NCI-H524 (cell line): ENCODE measurements at places on chromosomes 1 and 21.
A peak's percentile ranks its signal among the peaks of the same experiment; 100 is the strongest.

- DNase-seq, result no peak
Measured at GRCh38 chr1:119139857-119140176, 636 bp downstream of the WARS2 start.

DNA sequence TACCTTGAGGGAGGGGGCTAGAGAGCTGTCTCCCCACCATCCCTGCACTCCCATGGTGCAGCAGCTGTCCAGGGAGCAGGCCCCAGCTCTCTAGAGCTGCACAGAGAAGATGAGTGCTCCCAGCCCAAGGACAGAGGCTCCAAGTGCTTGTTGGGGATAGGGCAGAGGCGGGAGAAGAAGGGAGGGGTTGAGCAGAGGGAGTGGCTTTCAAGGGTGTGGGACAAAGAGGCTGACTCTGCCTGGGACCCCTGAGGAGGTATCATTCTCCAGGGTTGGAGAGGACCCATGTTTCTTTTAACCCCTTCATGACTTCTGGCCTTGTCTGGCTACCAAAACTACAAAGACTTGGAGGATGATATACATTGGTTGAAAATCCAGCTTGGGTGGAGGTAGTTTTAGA is 14.6 kb downstream of the FOXD2 start:
- DNase-seq, result no peak

DNA sequence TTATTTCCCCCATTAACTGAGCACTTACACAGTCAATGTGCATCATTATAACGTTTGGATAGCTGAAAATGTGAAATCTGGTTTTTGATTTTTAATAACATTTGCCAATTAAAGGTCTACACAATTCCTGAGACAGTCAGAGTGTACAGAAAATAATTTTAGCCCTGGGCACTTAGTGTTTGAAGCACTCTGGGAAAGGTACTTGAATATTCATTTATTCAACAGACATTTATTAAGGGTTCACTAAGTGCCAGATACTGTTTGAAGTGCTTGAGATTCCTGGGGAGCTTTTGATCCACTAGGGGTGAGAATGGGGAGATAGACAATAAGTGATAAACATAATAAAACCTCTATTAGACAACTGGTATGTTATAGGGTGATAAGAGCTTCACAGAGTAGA is 141.8 kb downstream of the DISC1 start:
- DNase-seq, result no peak

- DNase-seq, result no peak
Measured at GRCh38 chr1:161492827-161493226, 12.4 kb upstream of the FCGR2A start.

- DNase-seq, result peak; percentile 75
Measured at GRCh38 chr21:32940079-32941014, 85.4 kb upstream of the OLIG2 start.

- DNase-seq, result no peak
Measured at GRCh38 chr1:3564921-3565831, 46.1 kb downstream of the MEGF6 start.

DNA sequence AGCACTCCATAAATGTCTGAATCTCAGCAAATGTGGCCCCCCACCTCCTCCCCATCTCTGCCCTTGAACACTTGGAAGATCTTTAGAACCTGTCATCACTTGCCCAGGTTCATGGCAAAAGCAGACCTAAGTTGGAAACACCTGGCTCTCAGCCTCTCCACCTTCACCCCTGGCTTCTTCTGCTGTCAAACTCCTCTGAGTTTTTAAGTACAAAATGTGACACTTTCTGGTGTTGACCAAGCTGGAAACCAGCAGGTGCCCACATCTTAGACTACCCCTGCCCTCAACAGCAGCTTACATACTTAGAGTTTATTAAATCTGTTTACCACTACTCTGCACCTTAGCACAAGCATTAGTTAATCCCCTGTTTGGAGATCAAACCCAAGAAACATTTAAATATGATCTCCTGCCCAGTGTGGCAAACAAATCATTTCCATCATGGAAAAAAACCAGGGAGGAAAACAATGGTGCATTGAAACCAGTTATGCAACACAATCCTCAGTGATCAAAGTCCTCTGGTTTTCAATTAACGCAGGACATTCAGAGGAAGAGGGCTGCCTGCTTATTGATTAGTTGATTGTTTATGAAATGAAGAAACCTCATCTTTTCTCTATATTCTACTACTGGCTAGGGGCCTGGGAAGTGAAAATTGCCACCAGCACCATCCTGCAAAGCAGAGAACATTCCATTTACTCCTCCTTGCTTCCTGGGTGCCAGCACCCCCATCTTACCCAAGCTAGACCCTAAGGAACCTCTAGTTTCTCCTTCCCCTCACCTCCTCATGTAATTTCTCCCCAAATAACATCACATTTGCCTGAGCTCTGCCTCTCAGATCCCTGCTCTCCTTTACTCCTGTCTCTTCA is 139.4 kb upstream of the RAB4A start:
- no peak for DNase-seq

DNA sequence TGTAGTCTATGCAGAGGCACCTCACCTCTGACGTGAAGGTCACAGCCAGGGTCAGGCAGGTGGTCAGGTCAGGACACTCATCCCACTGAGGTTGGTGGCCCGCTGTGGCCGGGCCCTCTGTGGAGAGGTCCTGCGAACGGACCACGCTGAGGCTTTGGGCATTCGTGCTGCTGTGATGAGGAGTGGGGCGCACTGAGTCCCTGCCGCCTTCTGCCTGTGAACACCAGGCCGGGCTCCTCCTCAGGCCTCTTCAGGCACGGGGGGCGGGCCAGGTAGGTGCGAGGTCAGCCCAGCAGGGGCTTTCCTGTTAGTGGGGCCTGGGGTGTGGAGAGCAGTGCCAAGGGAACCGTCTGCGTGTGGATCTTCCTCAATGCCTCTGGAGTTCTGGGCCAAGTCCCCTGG is 39.0 kb downstream of the COQ8A start:
- no peak for DNase-seq

DNA sequence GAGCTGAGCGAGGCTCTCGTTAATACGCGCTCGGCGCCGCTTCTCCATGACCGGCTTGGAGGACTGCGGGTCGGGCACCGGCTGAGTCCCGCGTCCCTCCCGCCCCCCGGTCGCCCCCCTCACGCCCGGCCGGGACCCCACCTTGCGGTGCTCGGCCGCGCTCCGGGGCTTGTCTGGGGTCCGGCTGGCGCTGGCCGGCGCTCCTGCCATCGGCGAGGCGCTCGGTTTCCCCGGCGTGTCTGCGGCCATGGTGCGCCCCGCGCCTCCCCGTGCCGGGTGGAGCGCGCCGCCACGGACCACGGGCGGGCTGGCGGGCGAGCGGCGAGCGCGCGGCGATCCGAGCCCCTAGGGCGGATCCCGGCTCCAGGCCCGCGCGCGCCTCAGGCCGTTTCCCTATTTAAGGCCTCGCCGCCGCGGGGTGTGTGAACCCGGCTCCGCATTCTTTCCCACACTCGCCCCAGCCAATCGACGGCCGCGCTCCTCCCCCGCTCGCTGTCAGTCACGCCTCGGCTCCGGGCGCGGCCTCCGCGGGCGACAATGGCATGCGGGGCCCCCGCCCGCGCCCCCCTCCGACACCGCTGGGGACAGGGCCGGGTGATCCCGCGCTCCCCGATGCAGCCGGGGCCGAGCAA is at the start of gene HES4:
Gene HES4, minus strand, starts transcription at position 373 of the 632 bp plus-strand sequence. Its CDS starts 124 bp downstream, at position 249.
- peak; percentile 41 for DNase-seq

GRCh38 chr1:59804301-59804700 is 10.4 kb upstream of the HOOK1 start:
- no peak for DNase-seq

GRCh38 chr1:16013220-16013907 is 4.5 kb downstream of the HSPB7 start:
- DNase-seq, result no peak

DNA sequence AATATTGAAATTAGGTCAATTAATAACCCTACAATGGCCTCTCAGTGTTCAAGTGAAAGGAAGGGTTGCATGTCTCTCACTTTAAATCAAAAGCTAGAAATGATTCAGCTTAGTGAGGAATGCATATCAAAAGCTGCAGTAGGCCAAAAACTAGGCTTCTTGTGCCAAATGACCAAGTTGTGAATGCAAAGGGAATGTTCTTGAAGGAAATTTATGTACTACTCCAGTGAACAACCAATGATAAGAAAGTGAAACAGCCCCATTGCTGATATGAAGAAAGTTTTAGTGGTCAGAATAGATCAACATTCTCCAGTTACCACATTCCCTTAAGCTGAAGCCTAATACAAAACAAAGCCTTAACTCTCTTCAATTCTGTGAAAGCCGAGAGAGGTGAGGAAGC is 10.0 kb downstream of the MAEL start:
- DNase-seq, result no peak

- no peak for DNase-seq
Measured at GRCh38 chr1:175632667-175633066, 110.7 kb downstream of the TNR start.

DNA sequence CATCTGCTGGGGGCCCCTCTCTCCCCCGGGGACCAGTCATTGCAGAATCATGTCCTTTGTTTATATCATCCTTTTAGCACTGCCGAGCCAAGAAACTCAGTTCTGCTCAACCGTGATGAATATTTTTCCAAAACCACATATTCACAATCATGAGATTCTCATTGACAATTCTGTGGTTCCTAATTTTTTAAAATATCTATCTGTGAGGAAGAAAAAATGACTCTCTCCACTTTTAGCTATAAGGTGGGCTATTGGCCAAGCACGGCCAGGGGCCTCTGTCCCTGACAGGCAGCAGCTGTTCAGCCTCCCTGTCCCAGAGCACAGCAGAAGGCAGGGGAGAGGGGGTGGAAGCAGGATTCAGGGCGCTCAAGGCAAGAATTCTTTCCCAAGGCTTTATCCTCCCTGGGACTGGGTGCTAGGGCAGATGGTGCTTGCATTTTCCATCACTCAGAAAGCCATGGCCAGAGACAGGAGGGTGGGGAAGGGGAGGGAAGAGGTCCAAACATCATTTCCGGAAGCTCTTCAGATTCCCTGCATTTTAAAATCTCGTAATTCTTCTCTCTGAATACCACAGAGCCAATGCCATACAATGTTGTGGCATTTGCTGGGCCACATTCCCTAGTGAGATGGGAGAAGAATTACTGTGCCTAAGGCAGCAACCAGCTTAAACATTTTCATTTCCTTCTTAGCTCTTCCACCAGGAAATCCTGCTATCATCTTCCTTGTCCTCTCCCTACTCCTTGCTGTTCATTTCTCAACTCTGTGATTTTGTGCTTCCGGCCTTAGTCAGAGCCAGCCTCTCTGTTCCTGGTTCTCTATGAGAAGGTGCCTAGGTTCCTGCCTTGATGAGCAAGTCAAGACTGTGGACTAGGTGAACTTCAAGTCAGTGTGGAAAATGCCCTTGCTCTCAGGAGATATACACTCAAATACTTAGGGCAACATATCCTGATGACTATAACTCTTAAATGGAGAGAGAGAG is 60.3 kb downstream of the KCNJ6 start:
- peak; percentile 97 for DNase-seq

GRCh38 chr1:71908871-71909390 is 373.4 kb downstream of the NEGR1 start:
- DNase-seq, result no peak

GRCh38 chr21:31185663-31186062 is 147.4 kb upstream of the KRTAP19-8 start:
- no peak for DNase-seq

DNA sequence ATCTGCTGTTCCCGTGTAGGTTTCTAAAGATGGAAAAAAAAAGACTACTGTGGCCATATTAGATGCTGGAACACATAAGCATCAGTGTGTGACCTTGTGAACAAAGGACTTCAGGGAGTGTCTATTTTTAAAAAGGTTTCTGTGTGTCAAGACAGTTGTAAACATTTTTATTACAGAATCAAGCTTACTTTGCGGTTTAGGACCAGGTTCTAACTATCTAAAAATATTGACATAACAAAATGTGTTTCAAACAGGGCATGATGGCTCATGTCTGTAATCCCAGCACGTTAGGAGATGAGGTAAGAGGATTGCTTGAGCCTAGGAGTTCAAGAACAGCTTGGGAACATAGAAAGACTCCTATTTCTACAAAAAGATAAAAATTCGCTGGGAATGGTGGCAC is 7.1 kb upstream of the DDI2 start:
- no peak for DNase-seq

DNA sequence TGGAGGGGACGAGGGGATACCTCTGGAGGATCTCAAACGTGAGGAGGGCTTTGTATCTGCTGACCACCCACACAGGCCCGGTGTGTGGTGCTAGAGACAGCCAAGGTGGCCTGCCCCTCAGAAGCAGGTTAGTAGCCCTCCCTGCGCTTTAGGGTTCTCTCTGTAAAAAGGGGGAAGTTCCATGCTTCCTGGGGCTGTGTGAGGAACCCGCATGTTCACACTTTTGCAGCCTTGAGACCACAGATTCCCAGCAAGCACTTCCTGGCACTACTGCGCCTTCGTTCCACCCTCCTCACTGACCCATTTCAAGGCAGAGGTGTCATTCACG is 7.9 kb upstream of the GUCA2B start:
- no peak for DNase-seq

DNA sequence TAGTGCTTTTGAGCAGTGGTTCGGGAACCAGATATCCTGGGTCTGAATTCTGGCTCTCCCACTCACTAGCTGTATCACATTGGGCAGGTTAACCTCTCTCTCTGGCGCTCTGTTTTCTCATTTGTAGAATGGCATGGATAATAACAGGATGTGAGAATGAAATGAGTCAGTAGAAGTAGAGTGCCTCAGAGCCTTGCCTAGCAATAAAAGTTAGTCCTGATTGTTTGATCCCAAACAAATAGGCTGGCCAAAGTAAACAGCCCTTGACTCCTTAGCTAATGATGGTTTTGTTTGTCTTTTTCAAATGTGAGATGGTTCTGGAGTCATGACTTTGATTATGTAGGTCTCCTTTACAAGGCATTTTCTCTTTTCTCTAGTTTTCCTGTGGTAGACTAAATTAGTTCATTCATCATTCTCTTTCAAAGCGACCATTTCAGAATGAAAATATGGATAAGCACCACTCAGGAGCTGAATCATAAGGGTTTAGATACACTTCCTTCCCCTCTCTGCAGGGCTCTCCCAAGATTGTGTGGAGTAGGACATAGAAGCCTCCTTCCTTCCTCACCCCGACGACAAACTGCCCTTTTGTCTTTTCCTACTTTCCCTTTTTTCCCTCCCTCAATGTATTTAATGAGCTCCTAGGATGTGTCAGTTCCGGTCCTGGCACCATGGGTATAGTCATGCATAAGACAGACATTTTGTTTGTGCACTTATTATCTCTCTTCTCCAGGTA is 23.1 kb downstream of the KIAA0040 start:
- no peak for DNase-seq

GRCh38 chr1:215083383-215083961 is 935 bp downstream of the KCNK2 start:
- DNase-seq, result peak; percentile 26

GRCh38 chr1:2859881-2860430 is 58.5 kb upstream of the TTC34 start:
- no peak for DNase-seq

GRCh38 chr1:20371411-20371810 is 80.7 kb downstream of the VWA5B1 start:
- no peak for DNase-seq

- peak; percentile 80 for DNase-seq
Measured at GRCh38 chr1:50976890-50977574, 7.0 kb downstream of the CDKN2C start.

GRCh38 chr1:52504720-52505119 is 48.2 kb downstream of the TUT4 start:
- DNase-seq, result no peak

- DNase-seq, result no peak
Measured at GRCh38 chr1:32405672-32406467, 11.6 kb upstream of the BSDC1 start.

GRCh38 chr1:74681001-74681400 is 7.4 kb upstream of the ERICH3 start:
- no peak for DNase-seq
